GM12891 (cell line): ENCODE measurements at places on chromosomes 7 and 10.
A peak's percentile ranks its signal among the peaks of the same experiment; 100 is the strongest.

GRCh38 chr10:15182540-15183207 lies 14.2 kb upstream of the NMT2 start:
- no peak for DNase-seq

DNA sequence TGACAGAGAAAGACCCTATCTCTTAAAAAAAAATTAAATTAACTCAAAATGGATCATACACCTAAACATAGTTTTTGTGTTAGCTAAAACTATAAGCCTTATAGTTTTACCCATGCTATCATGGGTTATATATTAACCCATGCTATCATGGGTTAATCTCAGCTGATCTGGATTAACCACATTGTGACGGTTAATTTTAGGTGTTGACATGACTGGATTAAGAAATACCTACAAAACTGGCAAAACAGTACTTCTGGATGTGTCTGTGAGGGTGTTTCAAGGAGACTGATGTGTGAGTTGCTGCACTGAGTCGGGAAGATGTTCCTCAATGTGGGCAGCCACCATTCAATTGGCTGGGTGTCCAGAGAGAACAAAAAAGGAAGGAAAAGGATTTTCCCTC lies 44.3 kb upstream of the FXYD4 start:
- DNase-seq = no peak

- no peak for DNase-seq
Observed at GRCh38 chr10:97584060-97584797, at the start of gene HOGA1. TSS of gene HOGA1 (plus strand) at chr10:97584389. CDS start at chr10:97584704, 315 bp downstream.

- DNase-seq = no peak
Observed at GRCh38 chr7:34090816-34091215, 185.5 kb downstream of the BMPER start.

- DNase-seq = no peak
Observed at GRCh38 chr7:8442814-8443304, 9.4 kb downstream of the NXPH1 start.

DNA sequence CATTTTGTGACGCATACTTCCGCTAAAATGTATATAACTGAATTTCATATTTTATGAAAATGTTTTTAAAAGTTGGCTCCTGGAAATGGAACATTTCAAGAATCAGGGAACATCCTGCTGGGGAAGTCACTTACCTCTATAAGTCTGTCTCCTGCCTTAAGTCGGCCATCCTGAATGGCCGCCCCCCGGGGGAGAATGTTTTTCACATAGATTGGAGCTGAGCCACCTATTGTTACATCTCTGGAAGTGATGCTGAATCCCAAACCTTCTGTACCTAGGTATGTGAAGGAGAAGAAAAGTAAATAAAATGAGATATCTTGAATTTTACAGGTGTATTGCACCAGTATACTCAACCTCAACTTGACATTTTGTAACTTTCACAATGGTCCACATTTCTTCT lies 437.3 kb downstream of the PARD3 start:
- DNase-seq = no peak

DNA sequence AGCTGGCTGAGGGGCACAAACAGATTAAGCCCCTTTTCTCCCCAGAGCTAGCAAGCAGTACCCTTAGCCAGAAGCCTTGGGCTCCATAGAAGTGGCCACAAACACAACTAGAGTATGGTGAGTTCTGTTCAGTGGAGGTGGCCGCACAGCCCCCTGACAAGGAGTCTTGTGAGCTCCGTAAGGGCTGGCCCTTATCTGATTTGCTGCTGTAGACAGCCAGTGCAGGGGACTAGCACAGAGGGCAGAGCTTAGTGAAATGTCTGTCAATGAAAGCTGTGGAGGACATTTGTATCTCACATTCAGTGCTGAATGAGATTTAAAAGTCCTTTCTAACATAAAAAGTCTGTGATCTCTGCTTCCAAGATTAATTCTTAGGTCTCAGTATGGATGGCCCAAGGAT lies 137.3 kb downstream of the AUTS2 start:
- DNase-seq = no peak

DNA sequence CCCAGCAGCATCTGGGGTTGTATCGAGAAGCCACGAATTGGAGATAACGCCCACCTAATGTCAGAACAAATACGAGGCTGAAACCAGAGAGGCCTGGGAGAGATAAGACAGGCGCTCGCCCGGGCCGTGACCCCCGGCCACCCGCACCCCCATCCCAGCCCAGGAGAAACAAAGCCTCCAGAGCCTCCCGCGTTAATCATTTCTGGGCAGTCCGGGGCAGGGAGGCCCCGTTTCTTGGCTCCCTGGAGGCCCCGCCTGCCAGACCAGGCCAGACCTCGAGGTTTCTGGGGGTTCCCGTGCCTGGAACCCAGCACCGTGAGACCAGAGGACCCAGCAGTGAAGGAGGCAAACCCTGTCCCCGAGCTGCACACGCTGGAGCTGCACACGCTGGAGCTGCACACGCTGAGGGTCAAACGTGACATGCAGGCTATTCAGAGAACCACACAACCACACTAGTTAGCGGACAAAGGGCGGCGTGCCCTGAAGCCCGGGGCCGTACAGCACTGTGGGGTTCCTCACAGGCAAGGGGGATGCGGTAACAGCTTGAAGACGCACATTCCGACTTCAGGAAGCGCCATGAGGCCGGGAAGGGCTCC lies 53.4 kb downstream of the FOXL3 start:
- DNase-seq = no peak

- DNase-seq = no peak
Observed at GRCh38 chr10:77251297-77252013, 386.2 kb downstream of the KCNMA1 start.

GRCh38 chr7:13851736-13852135 lies 137.7 kb downstream of the ETV1 start:
- no peak for DNase-seq

- no peak for DNase-seq
Observed at GRCh38 chr10:77969114-77969513, 42.6 kb upstream of the DLG5 start.

- no peak for DNase-seq
Observed at GRCh38 chr10:63608511-63608910, 87.3 kb downstream of the REEP3 start.

DNA sequence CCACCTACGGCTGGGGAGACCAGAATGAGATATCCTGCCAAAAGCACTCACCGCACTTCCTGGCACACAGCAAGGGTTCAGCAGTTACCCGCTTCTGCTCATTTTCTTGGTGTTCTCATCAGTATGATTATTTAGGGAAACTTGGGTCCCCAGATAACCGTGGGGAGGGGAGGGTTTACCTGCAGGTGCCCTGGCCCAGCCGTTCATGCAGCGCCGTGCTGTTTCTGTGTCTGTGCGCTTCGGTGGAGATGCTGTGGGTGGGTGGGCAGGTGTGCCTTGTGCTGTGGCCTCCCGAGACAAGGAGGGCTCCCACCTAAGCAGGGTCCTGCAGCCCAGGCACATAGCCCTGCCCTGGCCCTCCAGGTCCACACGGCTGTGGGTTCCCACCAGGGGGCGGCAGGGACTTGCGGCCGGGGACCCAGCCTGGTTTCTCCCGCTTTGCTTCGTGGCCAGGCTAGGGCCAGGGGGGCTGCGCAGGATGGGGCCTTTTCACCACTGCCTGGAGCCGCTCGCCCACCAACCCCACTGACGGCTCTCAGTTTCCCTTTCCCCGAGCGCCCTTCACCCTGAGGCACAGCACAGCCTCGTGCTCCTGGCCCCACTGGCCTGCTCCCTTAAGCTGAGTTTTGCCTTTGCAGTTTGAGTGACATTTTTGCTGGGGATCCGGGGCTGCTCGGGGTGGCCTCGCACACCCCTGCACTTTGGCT lies 78.5 kb downstream of the LHPP start:
- peak; percentile 78 for DNase-seq

DNA sequence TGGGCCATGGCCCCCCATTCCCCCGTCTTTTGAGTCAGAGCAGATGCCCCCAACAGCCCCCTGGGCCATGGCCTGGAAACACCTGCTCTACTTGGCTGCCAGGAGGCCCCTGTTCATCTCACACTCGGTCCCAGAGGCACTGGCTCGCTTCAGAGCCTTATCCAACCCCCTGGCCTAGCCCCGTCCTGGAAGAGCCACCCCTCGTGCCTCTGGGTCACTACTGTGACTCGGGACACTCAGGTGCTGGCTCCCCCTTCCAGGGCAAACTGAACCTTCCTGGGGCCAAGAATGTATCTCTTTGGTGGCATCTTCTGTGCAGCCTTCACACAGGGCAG lies 7.0 kb downstream of the POLR2J start:
- DNase-seq = no peak

DNA sequence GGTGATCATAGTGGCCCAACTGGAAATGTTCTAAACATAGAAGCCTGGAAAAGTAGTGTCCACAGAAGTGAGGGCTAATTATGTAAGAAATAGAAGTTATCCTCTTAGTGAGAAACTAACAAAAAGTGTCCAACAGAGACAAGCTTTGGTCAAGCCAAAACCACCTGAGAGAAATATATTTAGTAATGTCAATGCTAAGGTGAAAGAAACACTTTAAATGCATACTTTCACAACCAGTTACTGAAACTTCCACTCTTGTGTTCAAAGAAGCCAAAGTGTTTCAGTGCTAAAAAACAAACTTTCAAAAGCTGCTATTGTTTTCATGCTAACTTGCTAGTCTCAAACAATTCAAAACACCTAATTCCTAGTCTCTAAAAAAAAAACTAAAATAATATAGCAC lies 18.1 kb downstream of the RAB11FIP2 start:
- no peak for DNase-seq

- DNase-seq = no peak
Observed at GRCh38 chr10:116779076-116779687, 36.8 kb upstream of the HSPA12A start.

GRCh38 chr7:66464059-66464458 lies 164.6 kb upstream of the KCTD7 start:
- no peak for DNase-seq

GRCh38 chr7:66376264-66376945 lies 171.3 kb downstream of the TPST1 start:
- DNase-seq = no peak

DNA sequence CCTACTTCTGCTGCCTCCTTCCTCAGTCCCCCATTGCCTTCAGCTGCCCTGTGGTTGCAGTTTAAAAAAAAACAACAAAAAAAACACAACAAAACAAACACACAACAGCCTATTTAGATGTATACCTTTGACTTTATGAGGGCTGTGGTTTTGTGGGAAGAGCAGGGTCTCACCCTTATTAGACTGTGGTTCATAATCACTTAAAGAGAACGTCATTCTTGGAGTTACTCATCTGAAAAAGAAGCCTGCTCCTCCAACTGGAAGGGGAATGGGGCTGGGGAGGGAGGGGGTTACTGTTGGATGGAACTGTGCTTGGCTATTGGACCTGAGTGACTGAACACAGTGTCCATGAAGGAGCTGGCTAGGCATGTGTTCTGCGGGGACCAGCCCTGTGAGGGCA lies 48.1 kb downstream of the SDK1 start:
- no peak for DNase-seq

DNA sequence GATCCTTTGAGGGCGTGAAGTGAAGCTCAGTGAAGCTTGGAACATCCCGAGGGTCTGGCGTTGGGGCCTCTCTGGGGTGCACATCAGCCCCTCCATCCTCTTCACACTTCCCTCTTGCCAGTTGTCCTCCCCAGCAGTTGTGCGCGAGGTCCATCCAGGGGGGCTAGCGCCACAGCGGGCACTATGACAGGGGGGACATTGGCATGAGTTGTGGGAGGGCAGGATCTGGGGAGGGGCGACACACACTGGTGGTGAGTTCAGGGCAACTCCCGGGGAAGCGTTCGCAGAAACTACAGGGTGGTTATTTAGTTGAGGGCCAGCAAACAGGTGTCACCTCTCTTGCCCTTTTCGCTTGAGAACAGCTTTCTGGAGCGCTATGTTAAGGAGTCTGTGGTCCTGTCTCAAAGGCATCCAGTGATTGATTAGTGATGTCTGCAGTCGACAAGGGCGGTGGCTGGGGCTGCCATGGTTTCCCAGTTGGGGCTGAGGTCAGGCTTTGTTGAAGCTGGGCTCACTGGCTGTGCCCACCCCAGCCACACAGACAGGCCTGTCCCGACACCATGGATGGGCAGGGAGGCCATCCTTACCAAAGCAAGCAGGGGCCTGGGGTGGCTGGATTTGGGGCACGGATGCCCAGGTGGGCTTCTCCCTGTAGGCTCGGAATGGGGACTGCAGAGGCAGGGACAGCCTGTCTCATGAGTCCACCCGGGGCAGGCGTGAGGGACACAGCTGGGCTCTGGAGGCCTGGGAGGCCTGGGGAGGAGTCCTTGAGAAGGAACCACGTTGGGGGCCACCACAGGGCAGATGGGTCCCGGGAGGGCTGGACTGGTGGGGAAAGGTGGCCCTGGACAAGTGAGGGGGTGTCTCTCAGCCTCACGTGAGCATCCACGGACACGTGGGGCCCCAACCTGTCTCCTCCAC lies 59.4 kb downstream of the UNCX start:
- DNase-seq = no peak

GRCh38 chr7:30412782-30413504 lies 65.6 kb downstream of the NOD1 start:
- DNase-seq = no peak

DNA sequence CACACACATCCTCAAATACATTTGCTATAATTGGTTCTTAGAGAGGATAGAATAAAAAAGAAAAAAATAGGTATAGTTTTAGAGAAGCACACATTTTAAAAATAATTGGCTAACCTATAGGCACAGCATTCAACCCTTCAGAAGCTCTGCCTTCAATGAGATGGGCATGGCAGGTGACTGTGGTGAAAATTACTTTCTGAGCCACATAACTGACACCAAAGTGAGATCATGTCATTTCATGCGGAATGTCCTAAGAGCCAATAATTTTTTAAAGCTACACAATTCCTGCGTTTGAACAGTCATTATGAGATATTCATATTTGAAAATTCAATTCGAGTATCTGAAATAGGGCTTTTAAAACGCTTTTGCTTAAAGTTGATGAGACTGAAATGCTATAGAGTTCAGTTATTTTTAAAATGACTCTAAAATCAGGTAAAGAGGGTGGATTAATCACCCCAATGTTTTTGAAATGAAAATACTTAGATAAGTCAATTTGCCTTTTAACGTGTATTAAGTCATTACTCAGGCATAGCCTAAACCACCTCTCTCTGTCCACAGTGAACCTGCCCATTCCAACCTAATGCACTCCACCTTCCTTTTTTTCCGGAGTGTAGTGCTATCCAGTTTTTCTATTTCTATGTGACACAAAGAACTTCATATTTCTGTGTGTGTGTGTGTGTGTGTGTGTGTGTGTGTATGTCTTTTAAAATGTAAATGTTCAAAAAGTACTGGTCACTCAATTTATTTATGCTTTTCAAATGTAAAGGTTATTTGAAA lies 6.1 kb downstream of the RELN start:
- DNase-seq = no peak

- DNase-seq = no peak
Observed at GRCh38 chr10:127496035-127496434, 53.1 kb upstream of the NPS start.

DNA sequence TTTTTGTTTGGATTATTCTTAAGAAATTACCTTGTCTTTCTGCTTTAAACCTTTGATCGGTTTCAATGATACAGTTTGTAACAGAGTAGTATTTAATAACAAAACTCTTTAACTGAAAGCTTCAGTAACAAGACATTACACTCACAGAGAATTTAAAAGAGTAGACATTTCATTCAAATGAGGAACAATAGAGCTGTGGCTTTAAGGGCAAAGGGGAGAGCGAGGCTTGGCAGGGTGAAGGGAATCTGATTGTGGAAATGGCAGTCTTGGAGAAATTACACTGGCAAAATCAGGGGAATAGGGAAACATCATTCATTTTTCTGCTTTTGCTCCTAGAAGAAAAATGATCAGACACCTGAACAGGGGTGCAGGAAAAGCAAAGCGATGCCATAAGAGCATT lies 5.1 kb upstream of the HIPK2 start:
- no peak for DNase-seq
